ENCODE measurements at places on chromosomes 3 and 15. TPM values are rescaled to one million over a fixed set of nuclear protein-coding genes. Genes with fewer than 3 reads are reported as not detected.

The SLC51B gene
- total RNA-seq = not detected

The FAM81A gene
- not detected for total RNA-seq

The SUSD5 gene
- total RNA-seq = under 0.01 TPM

The ZDHHC19 gene
- total RNA-seq = not detected

The PPM1L gene
- 0.99 TPM for total RNA-seq

The FOXB1 gene
- not detected for total RNA-seq

The CLDN1 gene
- 0.44 TPM for total RNA-seq

The LMLN gene
- total RNA-seq = 2.6 TPM

The FAM240A gene
- total RNA-seq = not detected

The SYNPR gene
- total RNA-seq = not detected

The TLR9 gene
- total RNA-seq = not detected

The ZNF860 gene
- 1.1 TPM for total RNA-seq

The TUSC7 gene
- not detected for total RNA-seq

The APOD gene
- total RNA-seq = 2.4 TPM

The ITGA11 gene
- total RNA-seq = 8.7 TPM

The NPRL2 gene
- total RNA-seq = 17.3 TPM

DNA sequence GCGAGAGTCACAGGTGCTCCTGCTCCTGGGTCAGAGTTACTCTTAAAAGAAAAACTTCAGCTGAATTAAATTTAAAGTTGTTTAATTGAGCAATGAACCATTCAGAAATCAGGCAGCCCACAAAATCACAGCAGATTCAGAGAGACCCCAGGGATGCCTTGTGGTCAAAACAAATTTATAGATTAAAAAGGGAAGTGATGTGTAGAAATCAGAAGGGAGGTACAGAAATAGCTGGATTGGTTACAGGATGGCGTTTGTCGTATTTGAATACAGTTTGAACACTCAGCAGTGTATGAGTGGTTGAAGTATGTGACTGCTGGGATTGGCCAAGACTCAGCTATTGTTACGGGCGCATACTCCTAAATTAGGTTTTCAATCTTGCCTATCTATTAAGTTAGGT is 58.6 kb downstream of the UACA start:
- DNase-seq = no peak

DNA sequence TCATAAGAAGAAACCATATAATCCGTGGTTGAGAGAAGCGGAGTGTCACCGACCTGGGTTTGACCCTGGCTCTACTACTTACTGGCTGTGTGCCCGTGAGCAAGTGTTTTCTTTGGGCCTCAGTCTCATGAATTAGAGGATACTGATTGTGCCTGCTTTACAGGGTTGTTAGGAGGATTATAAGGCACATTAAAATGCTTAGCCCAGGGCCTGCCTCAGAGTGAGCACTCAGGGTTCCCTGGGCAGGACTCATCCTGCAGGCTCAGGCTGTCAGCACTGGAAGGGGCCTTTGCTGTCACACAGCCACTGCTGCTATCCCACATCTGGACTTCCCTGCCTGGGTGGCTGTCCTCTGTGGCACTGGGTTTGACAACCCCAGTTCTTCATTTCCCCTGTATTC is 4.7 kb downstream of the PLA2G4F start:
- peak; percentile 34 for DNase-seq

DNA sequence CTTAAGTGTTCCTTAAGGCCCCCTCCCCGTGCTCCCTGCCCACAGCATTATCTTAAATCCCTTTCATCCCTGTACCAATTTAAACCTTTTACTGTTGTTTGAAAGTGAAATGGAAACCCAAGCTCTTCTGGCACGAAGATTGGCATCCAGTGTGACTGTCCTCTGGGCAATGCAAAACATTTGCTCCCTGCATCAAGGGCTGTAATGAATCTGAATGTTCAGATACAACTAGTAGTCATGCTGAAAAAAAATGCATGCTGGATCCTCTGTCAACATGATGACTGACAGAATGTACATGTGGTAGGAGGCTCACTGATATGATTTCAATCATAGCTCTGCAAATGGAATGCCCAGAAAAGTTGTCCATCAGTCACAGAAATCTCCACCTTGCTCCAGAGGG is 8.1 kb upstream of the CDIN1 start:
- no peak for DNase-seq

- DNase-seq = no peak
Observed at GRCh38 chr15:28098766-28099554, at the start of gene OCA2. Gene OCA2, minus strand, starts transcription at chr15:28099315. Its CDS starts 17,441 bp downstream, at chr15:28081874.

DNA sequence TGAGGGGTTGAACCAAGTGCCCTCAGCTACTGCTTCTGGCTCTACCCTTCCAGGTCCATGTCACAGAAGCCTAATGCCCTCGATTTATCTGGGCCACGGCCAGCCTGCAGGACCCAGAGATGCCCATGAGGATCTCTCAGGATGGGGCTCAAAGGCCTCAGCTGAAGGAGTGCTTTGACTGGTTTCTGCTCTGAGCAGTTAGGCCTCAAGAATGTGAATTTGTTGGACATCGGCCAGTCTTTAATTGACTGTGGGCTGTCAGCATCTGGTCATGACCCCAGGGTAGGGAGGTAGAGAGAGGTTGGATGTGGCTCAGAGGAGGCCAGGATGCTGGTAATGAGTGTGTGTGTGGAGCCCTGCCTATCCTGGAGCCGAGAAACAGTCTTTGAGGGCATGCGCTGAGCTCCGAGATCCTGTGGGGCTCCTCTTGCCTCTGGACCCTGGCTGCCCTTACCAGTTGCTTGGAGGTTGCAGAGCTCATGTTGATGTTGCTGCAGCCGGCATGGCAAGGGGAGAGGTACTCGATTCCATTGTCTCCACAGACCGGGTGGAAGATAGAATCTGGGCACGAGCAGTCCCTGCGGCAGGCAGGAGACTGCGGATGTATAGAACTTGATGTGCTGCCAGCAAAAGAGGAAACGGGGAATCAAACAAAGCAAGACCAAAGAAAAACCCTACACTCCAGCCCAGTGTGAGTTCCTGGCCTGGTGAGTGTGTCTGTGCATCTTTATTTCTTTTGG is 49.1 kb upstream of the RAB6B start:
- DNase-seq = peak; percentile 87

DNA sequence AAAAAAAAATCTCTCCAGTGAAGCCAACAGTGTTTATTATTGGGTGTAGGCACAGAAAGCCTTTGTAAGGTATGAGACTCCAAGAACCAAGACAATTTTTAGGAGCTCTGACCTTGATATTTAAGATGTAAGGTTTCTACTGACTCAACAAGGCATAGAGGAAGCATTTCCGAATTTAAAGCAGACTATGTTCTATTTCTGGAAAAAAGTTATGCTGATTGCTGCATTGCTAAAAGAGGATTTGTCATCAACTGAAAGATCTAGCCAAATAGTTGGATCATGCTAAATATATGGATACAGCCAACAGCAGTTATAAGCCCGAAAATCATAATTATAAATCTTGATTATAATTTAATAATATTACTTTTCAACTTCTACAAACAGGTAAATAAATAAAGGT is 53.3 kb upstream of the MELTF start:
- no peak for DNase-seq

DNA sequence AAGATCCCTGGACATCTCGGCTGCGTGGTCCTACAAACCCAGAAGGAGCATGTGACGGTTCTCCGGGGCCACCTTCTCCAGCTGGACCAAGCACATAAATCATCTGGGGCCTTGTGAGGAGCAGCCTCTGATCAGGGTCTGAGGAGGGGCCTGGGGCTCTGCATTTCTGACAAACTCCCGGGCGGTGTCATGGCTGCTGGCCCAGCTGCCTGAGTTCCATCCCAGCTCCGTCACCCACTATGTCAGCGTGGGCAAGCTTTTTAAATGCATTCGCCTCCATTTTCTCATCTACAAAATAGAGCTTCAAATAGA is 126.3 kb upstream of the MEF2A start:
- DNase-seq = no peak

- DNase-seq = no peak
Observed at GRCh38 chr3:115912372-115912771, 289.1 kb downstream of the GAP43 start.

DNA sequence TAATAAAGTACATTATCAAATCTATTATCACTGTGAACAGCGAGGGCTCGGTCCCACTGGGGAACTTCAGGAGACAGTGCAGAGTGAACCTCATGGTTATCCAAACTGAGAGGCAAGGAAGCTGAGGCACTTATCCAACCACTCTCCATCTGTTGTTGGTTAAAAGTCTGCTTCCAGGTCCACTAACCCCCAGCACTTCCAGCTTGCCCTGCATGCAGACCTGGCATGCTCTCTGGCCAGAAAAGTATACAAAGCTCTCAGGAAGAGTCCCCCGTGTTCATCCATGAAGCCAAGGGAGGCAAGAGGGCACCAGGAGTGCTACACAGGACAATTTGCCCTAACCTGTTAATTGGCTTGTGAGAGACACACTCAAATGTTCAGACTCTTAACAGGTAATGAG is 36.0 kb downstream of the FBN1 start:
- DNase-seq = no peak

- DNase-seq = no peak
Observed at GRCh38 chr3:133872781-133873180, 22.9 kb downstream of the RAB6B start.

DNA sequence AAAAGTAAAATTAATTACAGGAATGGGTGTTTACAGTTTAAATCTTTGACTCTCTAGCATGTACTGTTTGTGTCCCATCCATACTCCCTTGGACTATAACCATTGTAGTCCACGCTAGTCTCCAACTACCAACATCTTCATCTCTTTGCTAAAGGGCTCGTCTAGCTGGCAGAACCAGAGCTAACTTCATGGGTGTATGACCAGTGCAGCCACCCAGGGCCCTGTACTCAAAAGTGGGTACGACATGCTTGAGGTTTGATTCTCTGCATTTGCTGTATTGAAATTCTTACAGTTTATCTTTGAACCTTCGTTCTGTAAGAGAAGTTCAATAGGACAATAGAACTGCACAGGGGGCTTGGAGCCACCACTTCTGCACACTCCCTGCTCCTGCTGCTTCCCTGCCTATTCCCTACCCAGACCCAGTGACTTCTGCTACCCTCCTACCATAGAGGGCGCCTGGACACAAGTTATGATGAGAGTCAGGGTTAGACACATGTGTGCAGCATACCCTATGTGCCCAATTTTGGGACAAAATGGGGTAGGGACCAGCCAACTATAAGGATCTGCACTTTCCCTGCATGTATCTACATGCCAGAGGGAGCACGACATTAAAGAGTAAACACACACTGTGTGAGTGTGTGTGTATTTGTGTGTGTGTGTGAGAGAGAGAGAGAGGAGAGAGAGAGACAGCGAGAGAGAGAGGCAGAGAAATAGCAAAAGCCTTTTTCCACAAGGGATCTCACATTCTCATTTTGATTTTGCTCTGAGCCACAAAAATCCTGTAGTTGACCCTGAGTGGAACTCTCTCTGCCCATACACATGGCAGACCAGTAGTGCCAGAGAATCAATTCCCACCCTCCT is 59.0 kb upstream of the NECTIN3 start:
- DNase-seq = peak; percentile 23

- DNase-seq = no peak
Observed at GRCh38 chr15:65164139-65164538, 21.0 kb downstream of the CLPX start.

- peak; percentile 11 for DNase-seq
Observed at GRCh38 chr15:92095693-92096092, 242.2 kb downstream of the SLCO3A1 start.

- peak; percentile 52 for DNase-seq
Observed at GRCh38 chr3:44476181-44476611, 1.3 kb downstream of the ZNF445 start.

- no peak for DNase-seq
Observed at GRCh38 chr3:57098418-57099310, 38.2 kb downstream of the SPATA12 start.

- no peak for DNase-seq
Observed at GRCh38 chr3:107461721-107462120, 61.0 kb upstream of the BBX start.

DNA sequence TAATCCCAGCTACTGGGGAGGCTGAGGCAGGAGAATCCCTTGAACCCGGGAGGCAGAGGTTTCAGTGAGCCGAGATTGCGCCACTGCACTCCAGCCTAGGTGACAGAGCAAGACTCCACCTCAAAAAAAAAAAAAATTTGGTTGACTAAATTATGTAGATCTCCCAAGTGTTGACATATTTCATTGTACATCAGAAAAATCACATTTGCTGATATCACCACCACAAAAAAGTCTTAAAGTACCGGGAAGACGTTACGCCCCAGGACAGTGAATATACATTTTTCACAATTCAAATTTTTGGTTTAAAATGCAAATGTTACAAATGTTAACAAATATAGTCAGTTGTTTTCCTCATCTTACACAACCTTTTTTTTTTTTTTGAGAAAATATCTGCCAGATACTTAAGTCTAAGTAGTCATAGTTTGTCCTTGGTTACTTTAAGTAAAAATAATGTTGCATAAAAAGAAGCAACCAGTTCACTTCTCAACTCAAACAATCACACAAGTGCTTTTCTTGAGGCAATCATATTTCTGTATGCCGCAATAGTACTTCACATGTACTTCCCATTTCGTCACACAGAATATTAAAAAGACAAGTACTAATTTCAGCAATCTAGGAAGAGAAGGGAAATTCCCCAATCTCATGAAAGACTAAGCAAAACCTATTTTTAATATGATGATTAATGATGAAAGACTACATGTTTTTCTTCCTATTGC is 41.0 kb upstream of the TCF12 start:
- no peak for DNase-seq

DNA sequence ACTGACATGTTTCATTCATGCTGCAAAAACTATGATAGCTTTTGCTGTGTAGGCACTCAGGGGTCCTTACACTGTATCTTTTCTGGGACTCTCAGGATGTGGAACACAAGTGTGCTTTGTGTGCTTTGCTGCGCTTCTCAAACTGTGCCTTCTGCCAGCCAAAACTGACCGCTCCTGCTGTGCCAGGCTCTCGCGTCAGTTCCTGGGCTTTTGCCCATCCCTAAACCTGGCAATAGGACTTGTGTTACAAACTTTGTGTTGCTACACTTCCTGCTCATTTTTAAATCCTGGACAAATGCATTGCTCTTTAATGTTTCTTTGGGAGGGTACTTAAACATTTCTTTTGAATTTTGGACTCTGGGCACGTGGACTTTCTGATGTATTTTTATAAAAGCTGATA is 60.3 kb downstream of the DIPK2A start:
- peak; percentile 1 for DNase-seq

- DNase-seq = no peak
Observed at GRCh38 chr15:84979651-84980050, 2.0 kb upstream of the PDE8A start.

GRCh38 chr15:57506422-57506821 is 85.3 kb upstream of the MYZAP start:
- DNase-seq = no peak

- DNase-seq = no peak
Observed at GRCh38 chr15:80176443-80176842, 23.6 kb downstream of the FAH start.

All from lung microvascular endothelial cell (primary cell).